Esophagus muscularis mucosa (tissue), 4 donors: ENCODE measurements at places on chromosomes 16 and 17. TPM values are rescaled to one million over a fixed set of nuclear protein-coding genes. Genes with fewer than 3 reads are reported as not detected.
A peak's percentile ranks its signal among the peaks of the same experiment; 100 is the strongest.

The CHRNE gene
- total RNA-seq, result 0.63 TPM

The ACAP1 gene
- 11.4 TPM for total RNA-seq

DNA sequence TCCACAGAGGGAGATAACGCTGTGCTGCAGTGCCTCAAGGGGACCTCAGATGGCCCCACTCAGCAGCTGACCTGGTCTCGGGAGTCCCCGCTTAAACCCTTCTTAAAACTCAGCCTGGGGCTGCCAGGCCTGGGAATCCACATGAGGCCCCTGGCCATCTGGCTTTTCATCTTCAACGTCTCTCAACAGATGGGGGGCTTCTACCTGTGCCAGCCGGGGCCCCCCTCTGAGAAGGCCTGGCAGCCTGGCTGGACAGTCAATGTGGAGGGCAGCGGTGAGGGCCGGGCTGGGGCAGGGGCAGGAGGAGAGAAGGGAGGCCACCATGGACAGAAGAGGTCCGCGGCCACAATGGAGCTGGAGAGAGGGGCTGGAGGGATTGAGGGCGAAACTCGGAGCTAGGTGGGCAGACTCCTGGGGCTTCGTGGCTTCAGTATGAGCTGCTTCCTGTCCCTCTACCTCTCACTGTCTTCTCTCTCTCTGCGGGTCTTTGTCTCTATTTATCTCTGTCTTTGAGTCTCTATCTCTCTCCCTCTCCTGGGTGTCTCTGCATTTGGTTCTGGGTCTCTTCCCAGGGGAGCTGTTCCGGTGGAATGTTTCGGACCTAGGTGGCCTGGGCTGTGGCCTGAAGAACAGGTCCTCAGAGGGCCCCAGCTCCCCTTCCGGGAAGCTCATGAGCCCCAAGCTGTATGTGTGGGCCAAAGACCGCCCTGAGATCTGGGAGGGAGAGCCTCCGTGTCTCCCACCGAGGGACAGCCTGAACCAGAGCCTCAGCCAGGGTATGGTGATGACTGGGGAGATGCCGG, 769 bp downstream of the CD19 start:
- H3K4me1 ChIP-seq, result no peaks in the 10 kb centered on the region
- no peak for DNase-seq
- no peaks in the 10 kb centered on the region for H3K27me3 ChIP-seq

The GRIN2A gene
- 3.3 TPM for total RNA-seq

GRCh38 chr17:57943140-57943539, 12.1 kb downstream of the CUEDC1 start:
- peak overlapping the region; percentile 100 for H3K27ac ChIP-seq
- DNase-seq, result no peak
- no peaks in the 10 kb centered on the region for H3K36me3 ChIP-seq
- H3K27me3 ChIP-seq, result no peaks in the 10 kb centered on the region

GRCh38 chr17:28792877-28793661, 49.3 kb downstream of the TRAF4 start:
- H3K27me3 ChIP-seq, result no peaks in the 10 kb centered on the region
- no peak overlapping the region for H3K27ac ChIP-seq
- H3K4me3 ChIP-seq, result no peak overlapping the region
- no peaks in the 10 kb centered on the region for H3K36me3 ChIP-seq
- H3K4me1 ChIP-seq, result peaks cover 6% of the 10 kb centered on the region
- DNase-seq, result no peak

The CPHXL2 gene
- not detected for total RNA-seq

The HYDIN gene
- 1.7 TPM for total RNA-seq

GRCh38 chr17:29518359-29518758, 48.5 kb downstream of the ABHD15 start:
- H3K36me3 ChIP-seq, result peaks cover 87% of the 10 kb centered on the region
- no peak for DNase-seq
- H3K4me1 ChIP-seq, result no peaks in the 10 kb centered on the region
- no peak overlapping the region for H3K4me3 ChIP-seq

The ABCA9 gene
- total RNA-seq, result 56.1 TPM

GRCh38 chr16:89446136-89446974, 44.0 kb downstream of the ANKRD11 start:
- H3K27me3 ChIP-seq, result no peaks in the 10 kb centered on the region
- DNase-seq, result no peak
- no peaks in the 10 kb centered on the region for H3K36me3 ChIP-seq
- no peak overlapping the region for H3K4me3 ChIP-seq
- H3K27ac ChIP-seq, result no peak overlapping the region

DNA sequence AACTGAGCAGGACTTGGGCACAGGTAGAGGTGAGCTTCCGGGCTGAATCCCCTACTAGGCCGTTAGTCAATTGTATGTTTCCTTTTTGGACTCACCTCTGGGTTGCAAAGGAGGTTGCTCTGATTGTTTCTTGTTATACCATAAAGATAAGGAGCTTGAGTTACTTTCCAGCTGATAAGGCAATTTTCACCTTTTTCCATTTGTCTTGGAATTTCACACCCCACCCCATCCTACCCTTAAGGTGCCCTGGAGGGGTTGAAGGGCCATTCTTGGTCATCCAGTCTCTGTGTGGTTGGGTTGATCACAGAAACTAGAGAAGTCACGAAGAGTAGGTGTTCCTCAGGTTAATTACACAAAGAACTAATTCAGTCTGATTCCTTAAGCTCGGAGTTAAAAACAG, 162.2 kb downstream of the CDH13 start:
- no peak overlapping the region for H3K27ac ChIP-seq
- no peaks in the 10 kb centered on the region for H3K27me3 ChIP-seq
- DNase-seq, result no peak
- H3K36me3 ChIP-seq, result peaks cover 4% of the 10 kb centered on the region

The BAHCC1 gene
- total RNA-seq, result 38.1 TPM

GRCh38 chr17:18993905-18994526, 10.5 kb downstream of the FAM83G start:
- no peak overlapping the region for H3K27ac ChIP-seq
- H3K36me3 ChIP-seq, result no peaks in the 10 kb centered on the region
- no peak overlapping the region for H3K4me3 ChIP-seq

GRCh38 chr16:17168181-17168580, 302.6 kb downstream of the XYLT1 start:
- no peak for DNase-seq
- no peaks in the 10 kb centered on the region for H3K27me3 ChIP-seq
- no peaks in the 10 kb centered on the region for H3K36me3 ChIP-seq
- H3K4me1 ChIP-seq, result no peaks in the 10 kb centered on the region
- H3K4me3 ChIP-seq, result no peak overlapping the region

- H3K27ac ChIP-seq, result no peak overlapping the region
- no peak overlapping the region for H3K4me3 ChIP-seq
- no peak for DNase-seq
These were observed 61.3 kb downstream of the CNTNAP4 start for GRCh38 chr16:76338472-76338871.

DNA sequence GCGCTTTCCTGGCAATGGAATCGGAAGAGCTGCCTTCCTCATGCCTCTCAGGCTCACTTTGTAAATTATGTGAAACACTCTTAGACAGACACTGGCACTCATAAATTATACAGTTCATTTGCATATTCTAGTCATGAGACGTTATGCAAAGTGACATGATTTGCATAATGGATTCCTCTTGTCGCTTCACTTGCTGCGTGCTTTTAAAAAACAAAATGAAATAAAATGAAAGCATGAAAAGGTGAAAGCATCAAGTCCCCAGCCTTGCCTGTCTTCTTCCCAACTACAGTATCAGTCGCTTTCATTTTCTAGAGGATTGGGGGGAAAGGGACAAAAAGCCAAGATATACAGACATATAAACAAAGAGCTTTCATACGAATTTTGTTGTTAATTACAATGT, 252.8 kb upstream of the PMFBP1 start:
- no peak for DNase-seq
- no peaks in the 10 kb centered on the region for H3K36me3 ChIP-seq
- H3K27ac ChIP-seq, result no peak overlapping the region
- H3K4me3 ChIP-seq, result no peak overlapping the region
- H3K27me3 ChIP-seq, result no peaks in the 10 kb centered on the region
- no peaks in the 10 kb centered on the region for H3K4me1 ChIP-seq

The SLC47A2 gene
- not detected for total RNA-seq

The NAE1 gene
- 38.9 TPM for total RNA-seq

- peaks cover 29% of the 10 kb centered on the region for H3K4me1 ChIP-seq
- DNase-seq, result no peak
- no peaks in the 10 kb centered on the region for H3K36me3 ChIP-seq
- H3K4me3 ChIP-seq, result no peak overlapping the region
- peak overlapping the region; percentile 20 for H3K27ac ChIP-seq
- no peaks in the 10 kb centered on the region for H3K27me3 ChIP-seq
These were observed 10.7 kb upstream of the CIITA start for GRCh38 chr16:10865991-10866966.

DNA sequence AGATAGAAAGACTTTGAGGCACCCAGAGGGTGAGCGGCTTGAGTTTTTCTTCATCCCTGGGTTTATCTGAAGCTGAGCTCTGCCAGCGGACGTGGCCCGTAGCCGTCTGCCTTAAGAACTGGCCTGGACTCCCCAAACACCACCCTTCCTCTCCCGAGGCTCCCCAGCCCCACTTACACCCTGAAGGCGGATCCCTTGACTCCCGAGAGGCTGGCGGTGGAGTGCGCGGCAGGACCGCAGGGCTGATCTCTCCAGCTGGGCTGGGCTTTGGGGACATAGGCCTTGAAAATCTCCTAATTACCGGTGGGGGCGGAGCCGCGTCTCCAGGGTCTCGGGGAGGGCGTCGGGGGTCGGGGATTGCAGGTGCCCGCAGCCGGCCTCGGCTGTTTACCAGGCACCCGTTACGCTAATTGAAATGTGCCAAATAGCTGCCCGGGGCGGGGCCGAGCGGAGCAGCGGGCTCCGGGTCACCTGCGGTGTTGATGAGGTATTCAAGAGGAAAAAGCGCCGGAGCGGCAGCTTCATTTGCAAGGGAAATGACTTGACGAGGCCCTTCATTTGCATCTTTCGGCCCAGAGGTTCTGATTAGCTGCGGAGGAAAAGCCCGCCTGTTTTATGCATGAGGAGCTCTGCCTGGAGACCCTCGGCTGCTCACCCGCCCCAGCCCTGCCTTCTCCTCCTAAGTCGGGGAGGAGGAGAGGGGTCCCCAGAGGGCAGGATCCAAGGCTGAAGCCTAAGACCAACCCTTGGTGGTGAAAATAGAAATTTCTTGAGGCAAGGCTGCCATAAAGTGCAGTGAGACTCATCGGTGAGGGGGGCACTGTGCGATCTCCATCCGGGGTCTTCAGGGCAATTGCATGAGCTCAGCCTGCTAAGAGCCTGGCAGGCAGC, 100.7 kb downstream of the MGAT5B start:
- H3K27ac ChIP-seq, result no peak overlapping the region
- no peak for DNase-seq
- peak overlapping the region; percentile 13 for H3K4me3 ChIP-seq
- H3K27me3 ChIP-seq, result peaks cover 18% of the 10 kb centered on the region

The TMEM219 gene
- total RNA-seq, result 114 TPM

DNA sequence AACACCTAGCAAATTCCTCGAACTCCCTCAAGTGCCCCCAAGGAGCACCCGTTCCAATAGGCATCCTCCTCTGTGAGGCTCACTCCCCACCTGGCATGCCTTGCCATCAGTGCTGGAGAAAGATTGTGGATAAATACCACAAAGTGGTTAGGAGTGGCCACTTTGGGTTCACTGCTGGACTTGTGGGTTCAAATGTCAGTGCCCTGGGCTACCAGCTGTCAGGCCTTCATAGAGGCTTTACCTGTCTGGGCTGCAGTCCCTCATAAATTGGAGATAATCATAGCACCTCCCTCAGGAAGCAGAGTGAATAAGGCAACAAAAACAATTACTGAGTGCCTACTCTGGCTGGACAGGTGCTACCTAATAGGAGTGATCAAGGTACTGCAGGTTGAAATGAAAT, 1.5 kb upstream of the SYT17 start:
- no peak for DNase-seq
- H3K4me1 ChIP-seq, result peaks cover 14% of the 10 kb centered on the region
- H3K27ac ChIP-seq, result no peak overlapping the region
- peaks cover 17% of the 10 kb centered on the region for H3K27me3 ChIP-seq
- H3K36me3 ChIP-seq, result no peaks in the 10 kb centered on the region
- no peak overlapping the region for H3K4me3 ChIP-seq

The HOXB13 gene
- total RNA-seq, result not detected

DNA sequence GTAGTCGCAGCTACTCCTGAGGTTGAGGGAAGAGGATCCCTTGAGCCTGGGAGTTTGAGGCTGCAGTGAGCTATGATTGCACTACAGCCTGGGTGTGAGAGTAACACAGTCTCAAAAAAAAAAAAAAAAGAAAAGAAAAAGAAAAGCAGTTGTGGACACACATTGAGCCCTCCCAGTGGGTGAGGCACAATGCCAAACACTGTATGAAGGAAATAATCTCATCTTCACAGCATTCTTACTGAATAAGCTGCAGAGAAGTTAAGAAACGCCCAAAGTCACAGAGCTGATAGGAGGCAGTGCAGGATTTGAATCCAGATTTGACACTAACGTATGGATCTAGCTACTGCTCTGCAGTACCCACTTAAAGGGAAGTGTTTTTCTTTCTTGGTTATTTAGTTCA, 5.9 kb upstream of the LYZL6 start:
- H3K4me3 ChIP-seq, result no peak overlapping the region
- no peaks in the 10 kb centered on the region for H3K4me1 ChIP-seq
- H3K36me3 ChIP-seq, result no peaks in the 10 kb centered on the region
- no peak overlapping the region for H3K27ac ChIP-seq
- H3K27me3 ChIP-seq, result no peaks in the 10 kb centered on the region

GRCh38 chr17:79819085-79819484, 20.2 kb downstream of the CBX4 start:
- no peak for DNase-seq
- no peak overlapping the region for H3K4me3 ChIP-seq
- peaks cover 24% of the 10 kb centered on the region for H3K4me1 ChIP-seq
- H3K27ac ChIP-seq, result no peak overlapping the region
- peaks cover 19% of the 10 kb centered on the region for H3K27me3 ChIP-seq

DNA sequence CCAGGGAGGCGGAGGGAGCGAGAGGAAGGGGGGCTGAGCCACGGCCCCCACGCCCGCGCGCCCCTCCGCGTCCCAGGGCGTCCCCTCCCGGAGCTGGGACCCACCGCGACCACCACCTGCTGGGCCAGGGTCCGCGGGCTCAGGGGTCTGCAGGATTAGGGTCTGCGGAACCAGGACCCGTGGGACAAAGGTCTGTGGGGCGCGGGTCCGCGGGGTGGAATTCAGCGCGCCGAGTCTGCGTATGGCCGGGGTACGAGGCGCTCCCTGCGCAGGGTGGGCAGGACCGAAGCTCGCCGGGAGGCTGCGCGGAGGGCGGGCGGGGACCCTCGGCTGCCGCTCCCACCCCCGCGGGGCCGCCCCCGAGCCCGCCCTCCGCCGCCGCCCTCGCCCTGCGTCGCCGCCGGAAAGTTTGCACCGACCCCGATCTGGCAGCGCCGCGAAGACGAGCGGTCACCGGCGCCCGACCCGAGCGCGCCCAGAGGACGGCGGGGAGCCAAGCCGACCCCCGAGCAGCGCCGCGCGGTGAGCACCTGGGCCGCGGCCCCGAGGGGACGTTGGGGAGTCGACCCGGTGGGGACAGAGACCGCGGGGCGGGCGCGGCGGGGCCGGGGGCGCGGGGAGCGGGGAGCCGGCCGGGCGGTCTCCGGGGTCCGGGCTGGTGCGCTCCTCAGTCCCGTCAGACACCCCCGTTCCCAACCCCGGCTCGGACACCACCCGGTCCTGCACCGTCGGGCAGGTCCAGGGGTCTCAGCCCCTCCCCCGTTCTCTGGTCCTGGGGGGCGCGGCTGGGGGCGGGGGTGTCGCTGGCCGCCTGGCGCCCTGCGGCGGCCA, at the start of gene GCGR:
Gene GCGR (plus strand): TSS at position 423 of the 831 bp plus-strand sequence. CDS start 4,869 bp downstream, outside the sequence.
- peak within 1 kb of the TSS; percentile 5 for H3K4me3 ChIP-seq
- no peaks in the 10 kb centered on the region for H3K27me3 ChIP-seq
- no peaks in the 10 kb centered on the region for H3K36me3 ChIP-seq
- peaks cover 24% of the 10 kb centered on the region for H3K4me1 ChIP-seq
- H3K27ac ChIP-seq, result no peak within 1 kb of the TSS

GRCh38 chr17:40363111-40363827, 1.3 kb downstream of the GJD3 start:
- no peaks in the 10 kb centered on the region for H3K36me3 ChIP-seq
- H3K27ac ChIP-seq, result no peak overlapping the region
- H3K4me1 ChIP-seq, result peaks cover 26% of the 10 kb centered on the region
- no peaks in the 10 kb centered on the region for H3K27me3 ChIP-seq
